Calu3 (cell line): ENCODE measurements at places on chromosomes 2 and 18. TPM values are rescaled to one million over a fixed set of nuclear protein-coding genes. Genes with fewer than 3 reads are reported as not detected.

DNA sequence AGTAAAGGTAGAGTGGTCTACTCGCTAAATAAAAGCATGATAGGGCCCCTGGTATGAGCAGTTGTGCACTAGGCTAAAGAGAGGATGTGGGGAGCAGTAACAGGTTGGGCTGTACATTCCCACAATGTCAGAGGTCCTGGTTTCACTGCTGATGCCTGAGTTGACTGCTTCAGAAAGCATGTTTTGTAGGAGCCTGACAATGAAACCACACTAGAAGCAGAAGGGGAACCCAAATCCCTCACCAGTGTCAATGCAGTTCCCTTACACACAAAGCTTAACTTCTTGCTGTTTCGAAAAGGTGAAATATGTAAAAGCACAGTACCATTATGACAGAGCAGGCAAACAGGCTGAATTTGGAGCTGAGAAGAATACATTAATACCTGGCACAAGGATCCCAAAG, 291.7 kb upstream of the KYNU start:
- no peak overlapping the region for H3K4me3 ChIP-seq
- peaks cover 13% of the 10 kb centered on the region for H3K4me1 ChIP-seq
- no peak overlapping the region for H3K27ac ChIP-seq
- no peak for DNase-seq
- no peaks in the 10 kb centered on the region for H3K27me3 ChIP-seq

DNA sequence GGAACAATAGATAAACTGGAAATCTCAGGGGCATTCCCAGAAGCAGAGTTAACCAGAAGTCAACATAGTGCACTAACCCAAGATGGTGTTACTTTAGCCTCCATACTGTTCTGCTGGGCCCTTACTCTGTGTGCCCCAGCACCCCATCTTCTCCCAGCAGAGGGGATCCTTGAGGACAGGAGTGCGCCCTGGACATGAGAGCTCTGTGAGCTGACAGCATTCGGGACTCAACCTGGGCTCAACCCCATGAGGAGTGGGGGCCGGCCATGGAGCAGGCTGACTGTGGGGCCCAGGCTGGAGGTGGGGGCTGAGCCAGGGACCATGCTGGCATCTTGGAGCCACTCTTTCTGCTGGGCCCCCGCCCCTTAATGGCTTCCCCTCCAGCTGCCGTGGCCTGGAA, 156.3 kb upstream of the HS6ST1 start:
- H3K27ac ChIP-seq: no peak overlapping the region
- H3K4me3 ChIP-seq: no peak overlapping the region
- DNase-seq: no peak
- H3K4me1 ChIP-seq: no peaks in the 10 kb centered on the region
- no peaks in the 10 kb centered on the region for H3K27me3 ChIP-seq

DNA sequence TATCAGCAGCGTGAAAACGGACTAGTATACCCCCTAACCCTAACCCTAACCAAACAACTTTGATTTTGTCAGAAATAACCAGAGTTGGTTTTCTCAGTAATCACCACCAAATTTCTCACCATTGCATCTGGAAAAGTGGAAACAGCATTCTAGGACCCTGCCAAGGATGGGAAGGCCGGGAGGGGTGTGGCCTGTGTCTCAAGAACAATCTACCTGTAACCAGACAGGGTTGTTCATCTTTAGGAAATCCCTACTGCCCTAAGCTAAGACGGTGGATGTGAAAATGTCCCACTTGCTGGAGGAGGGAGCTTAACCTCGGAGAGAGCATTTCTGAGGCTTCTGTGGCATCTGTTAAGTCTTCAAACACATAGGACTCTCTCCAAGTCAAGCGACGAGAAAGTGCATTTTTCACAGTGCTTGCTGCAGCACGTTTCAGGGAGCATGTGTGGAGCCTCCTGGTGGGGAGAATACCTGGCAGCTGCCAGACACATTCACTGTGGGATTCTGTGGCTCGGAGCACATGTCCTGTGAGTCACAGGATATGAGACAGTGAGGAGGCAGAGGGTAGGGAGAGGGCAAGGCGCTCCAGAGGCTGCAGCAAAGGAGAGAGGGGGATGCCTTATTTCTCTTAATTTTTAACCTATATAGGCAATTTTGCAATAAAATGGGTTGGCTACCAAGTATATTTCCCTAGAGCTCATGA, 207.5 kb downstream of the SPP2 start:
- peak overlapping the region; percentile 44 for H3K4me3 ChIP-seq
- peak; percentile 89 for DNase-seq
- H3K27me3 ChIP-seq: no peaks in the 10 kb centered on the region
- H3K36me3 ChIP-seq: peaks cover 8% of the 10 kb centered on the region
- H3K4me1 ChIP-seq: peaks cover 48% of the 10 kb centered on the region

DNA sequence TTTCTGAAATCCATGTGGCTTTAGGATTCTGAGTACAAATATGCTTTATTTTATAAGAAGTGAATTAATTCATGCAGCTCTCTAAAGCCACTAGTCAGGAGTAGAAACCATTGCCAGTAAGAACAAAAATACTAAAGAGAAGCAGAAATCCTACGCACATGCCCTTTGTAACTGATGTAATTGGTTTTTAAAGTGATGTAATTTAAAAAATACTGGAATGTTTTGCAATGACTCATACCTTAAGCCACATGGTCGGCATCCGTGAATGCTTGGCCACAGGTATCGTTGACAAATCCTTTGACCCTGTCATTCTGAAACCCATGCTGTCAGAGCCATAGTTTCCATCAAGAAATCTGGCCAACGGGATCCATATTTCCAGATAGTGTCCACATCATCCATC, 213.3 kb downstream of the ACKR3 start:
- H3K36me3 ChIP-seq: no peaks in the 10 kb centered on the region
- H3K4me1 ChIP-seq: peaks cover 33% of the 10 kb centered on the region
- no peaks in the 10 kb centered on the region for H3K27me3 ChIP-seq
- no peak overlapping the region for H3K4me3 ChIP-seq
- peak overlapping the region; percentile 80 for H3K27ac ChIP-seq
- peak; percentile 48 for DNase-seq

RUFY4 gene
- total RNA-seq: 0.21 and 2.6 TPM in 2 replicates

CNOT9 gene
- total RNA-seq: 54.0 and 54.2 TPM in 2 replicates
